Foreskin fibroblast (primary cell): ENCODE measurements at places on chromosomes 13 and 19.

- DNase-seq: no peak
These were observed 13.2 kb downstream of the ATCAY start for GRCh38 chr19:3893509-3894179.

GRCh38 chr13:40485611-40486517, 180.6 kb downstream of the FOXO1 start:
- no peak for DNase-seq

DNA sequence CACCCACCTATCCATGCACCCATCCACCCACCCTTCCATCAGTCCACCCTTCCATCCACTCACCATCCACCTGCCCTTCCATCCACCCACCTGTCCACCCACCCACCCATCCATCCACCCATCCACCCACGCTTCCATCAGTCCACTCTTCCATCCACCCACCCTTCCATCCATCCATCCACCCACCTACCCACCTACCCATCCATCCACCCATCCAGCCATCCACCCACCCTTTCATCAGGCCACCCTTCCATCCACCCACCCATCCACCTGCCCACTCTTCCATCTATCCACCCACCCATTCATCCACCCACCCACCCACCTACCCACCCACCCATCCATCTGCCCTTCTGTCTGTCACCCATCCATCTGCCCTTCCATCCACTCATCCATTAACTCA, 17.0 kb downstream of the KLHL26 start:
- no peak for DNase-seq

DNA sequence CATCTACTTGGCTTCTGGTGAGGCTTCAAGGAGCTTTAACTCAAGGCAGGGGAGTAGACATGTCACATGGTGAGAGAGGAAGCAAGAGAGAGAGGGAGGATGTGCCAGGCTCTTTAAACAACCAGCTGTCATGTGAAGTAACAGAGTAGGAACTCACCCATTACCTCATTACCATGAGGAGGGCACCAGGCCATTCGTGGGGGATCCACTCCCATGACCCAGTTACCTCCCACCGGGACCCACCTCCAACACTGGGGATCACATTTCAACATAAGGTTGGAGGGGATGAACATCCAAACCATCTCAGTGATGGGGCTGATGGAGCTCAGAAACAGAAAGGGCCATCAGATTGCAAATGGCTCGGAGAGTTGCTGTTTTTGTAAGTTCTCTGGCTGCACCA, 12.9 kb downstream of the VSTM2B start:
- no peak for DNase-seq

- DNase-seq: no peak
These were observed 17.6 kb upstream of the RASA3 start for GRCh38 chr13:114149774-114150740.
